ENCODE measurements at places on chromosomes 5 and 9.

DNA sequence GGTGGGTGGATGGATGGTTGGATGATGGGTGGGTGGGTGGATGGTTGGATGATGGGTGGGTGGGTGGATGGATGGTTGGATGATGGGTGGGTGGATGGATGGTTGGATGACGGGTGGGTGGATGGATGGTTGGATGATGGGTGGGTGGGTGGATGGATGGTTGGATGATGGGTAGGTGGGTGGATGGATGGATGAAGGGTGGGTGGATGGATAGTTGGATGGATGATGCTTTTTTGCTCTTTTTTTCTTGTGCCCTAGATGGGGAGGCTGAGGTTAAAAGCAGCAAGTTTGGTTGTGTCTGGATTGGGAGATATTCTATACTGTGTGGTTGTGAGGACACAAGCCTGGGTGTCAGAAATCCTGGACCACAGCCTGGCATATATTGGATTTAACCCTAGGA lies 5.4 kb downstream of the LCN12 start:
- DNase-seq, result no peak

GRCh38 chr5:159324102-159324755 lies 6.1 kb downstream of the IL12B start:
- no peak for DNase-seq

DNA sequence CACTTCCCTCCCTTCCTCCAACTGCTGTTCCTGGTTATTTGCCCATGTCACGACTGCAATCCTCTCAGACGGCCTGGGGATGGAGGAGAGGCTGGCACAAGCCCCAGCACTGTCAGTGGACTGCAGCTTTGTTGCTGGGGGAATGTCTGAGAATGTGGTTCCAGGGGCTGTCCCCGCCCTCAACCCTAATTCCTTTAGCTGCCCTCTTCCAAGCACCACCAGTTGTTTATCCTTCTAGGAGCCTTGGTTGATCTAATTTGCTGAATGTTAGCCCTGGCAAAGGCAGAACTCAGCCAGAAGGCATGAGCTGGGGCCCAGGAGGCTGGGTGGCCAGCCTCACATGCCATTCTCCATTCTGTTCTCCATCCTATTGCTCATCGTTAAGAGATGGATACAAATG lies 51.6 kb downstream of the ADAM19 start:
- no peak for DNase-seq

DNA sequence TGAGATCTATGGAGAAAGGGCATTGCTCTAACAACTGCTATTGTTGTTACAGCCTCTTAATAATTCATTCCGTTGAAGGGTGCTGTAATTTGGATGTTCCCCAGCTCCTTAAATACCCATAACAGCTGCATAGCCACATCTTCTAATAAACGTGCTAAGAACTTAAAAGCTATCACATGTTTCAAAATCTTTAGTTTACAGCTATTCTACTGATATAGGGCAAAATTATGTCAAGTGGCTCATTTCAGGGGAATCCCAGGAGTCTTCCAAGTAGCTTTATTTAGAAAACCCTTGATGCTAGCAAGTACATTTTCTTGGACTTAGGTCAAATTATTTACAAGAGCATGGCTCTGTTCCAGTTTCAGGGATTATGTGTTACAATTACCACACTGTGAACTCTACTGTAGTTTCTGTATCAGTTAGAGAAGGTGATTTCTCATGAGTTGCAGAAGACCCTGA lies 990.4 kb upstream of the ACO1 start:
- no peak for DNase-seq
